ENCODE measurements at places on chromosomes 1 and 21. TPM values are rescaled to one million over a fixed set of nuclear protein-coding genes. Genes with fewer than 3 reads are reported as not detected.

- no peak for DNase-seq
These were observed 422.8 kb downstream of the CAMTA1 start for GRCh38 chr1:7207875-7208646.

DNA sequence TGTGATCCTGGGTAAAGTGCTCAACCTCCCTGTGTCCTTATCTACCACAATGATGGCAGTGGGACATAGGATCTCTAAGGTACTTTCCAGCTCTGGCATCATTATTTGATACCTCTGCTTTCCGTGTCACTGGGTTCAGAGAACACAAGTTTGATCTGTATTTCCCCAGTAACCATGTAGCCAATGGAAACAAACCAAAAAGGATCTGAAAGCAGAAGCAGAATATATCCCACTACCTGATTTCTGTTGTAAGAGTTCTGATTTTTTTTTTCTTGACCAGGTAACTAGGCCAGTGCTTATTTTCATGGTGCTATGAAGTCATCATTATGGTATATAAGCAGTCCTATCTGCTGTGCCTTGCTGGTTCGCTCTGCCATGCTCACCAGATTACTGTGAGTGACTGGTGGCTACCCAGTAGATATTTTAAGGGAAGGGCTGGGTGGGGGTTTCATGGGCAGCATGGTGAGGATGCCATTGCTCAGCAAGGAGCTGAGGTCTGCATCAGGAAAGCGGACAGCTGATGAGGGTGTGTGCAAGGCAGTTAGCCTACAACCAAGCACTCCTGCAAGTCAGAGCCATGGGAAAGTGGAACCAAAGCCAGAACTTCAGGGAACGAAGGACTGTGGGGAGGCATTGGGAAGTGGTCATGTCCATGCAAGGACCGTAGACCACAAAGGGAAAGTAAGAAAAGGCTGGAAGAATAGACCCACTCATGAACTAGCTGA lies 104.9 kb upstream of the EDEM3 start:
- DNase-seq, result no peak

Gene ADCY10
- 0.52 TPM for total RNA-seq

GRCh38 chr1:83769072-83769471 lies 229.9 kb downstream of the TTLL7 start:
- DNase-seq, result no peak

DNA sequence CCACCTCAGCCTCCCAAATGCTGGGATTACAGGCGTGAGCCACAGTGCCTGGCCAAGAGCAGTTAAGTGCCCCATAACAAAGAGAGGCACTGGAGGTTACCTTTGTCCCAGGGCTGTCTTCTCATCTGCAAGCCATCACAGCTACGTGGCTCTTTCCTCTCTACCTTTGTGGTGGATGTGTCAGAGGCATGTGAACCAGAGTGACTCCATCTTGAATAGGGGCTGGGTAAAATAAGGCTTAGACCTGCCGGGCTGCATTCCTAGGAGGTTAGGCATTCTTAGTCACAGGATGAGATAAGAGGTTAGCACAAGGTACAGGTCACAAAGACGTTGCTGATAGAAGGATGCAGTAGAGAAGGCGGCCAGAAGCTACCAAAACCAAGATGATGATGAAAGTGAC lies 59.4 kb upstream of the POU2F1 start:
- DNase-seq, result no peak

Gene MAPKAPK2
- 157 TPM for total RNA-seq

Gene WNT2B
- total RNA-seq, result 0.67 TPM

GRCh38 chr1:182143825-182144645 lies 82.5 kb upstream of the ZNF648 start:
- DNase-seq, result no peak
